Stimulated activated CD4-positive, alpha-beta T cell treated with anti-CD3 and anti-CD28 coated beads, Interleukin-2, amount 100 ng/mL, for 24 hours (primary cell): ENCODE measurements at places on chromosomes 3 and 15.
A peak's percentile ranks its signal among the peaks of the same experiment; 100 is the strongest.

GRCh38 chr3:148372206-148372875 is 325.4 kb upstream of the AGTR1 start:
- no peak for DNase-seq

GRCh38 chr3:50177346-50177745 is 14.1 kb upstream of the GNAT1 start:
- no peak for DNase-seq

DNA sequence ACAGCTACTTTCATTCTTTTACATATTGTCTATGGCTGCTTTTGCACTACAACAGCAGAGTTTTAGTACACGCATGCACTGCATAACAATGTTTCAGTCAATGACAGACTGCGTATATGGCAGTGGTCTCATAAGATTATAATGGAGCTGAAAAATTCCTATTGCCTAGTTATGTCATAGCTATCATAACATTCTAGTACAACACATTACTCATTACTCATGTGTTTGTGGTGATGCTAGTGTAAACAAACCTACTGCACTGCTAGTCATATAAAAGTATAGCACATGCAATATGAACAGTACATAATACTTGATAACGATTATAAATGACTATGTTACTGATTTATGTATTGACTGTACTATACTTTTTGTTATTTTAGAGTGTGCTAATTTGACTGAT is 47.9 kb downstream of the QTRT2 start:
- no peak for DNase-seq

DNA sequence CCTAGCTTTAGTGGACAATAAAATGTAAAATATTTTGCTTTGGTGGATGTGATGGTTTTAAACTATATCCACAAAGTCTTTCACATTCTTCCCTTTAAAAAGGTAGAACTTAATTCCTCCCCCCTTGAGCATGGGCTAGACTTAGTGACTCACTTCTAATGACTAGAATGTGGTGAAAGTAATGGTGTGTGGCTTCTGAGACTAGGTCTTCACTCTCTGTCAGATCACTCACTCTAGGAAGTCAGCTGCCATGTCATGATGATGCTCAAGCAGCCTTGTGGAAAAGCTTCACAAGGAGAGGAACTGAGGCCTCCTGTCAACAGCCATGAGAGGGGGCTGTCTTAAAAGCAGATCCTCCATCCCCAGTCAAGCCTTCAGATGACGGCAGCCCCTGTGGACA is 4.2 kb downstream of the LRRC2 start:
- no peak for DNase-seq

DNA sequence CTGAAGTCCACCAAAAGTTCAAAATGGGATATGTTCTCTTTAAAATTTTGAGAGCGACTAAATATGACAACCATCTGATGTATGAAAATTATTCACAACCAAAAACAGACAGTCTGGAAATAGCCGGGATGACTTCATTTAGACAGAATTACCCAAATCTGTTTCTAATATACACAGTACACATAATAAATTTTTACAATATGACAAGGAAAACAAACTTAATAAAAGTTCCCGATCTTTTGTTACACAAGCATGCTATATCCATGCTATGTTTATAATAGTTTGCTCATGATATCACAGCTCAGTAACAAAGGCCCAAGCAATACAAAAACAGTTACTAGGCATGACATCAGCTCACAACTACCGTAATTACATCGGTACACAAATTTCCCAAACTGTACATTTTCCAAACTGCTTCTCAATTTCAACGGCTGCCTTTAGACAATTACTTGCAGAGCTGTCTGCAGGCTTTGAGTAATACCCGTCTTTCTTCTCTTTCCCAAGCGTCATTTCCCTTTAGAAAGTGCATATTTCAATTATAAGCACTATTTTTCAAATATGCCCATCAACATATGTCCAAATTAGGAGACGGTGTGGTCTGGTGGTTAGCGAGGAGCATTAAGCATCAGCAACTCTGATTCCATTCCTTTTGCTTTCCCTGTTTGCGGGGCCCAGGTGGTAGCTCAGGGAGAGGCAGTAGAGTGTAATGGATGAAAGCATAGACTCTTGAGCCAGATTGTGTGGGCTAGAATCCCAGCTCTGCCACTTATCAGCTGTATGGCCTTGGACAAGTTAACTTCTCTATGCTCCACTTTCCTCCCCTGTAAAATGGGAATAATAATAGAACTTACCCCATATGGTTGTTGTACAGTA is 481.2 kb downstream of the FOXP1 start:
- DNase-seq = no peak

- DNase-seq = no peak
Observed at GRCh38 chr3:135981701-135982403, 16.3 kb downstream of the PPP2R3A start.

DNA sequence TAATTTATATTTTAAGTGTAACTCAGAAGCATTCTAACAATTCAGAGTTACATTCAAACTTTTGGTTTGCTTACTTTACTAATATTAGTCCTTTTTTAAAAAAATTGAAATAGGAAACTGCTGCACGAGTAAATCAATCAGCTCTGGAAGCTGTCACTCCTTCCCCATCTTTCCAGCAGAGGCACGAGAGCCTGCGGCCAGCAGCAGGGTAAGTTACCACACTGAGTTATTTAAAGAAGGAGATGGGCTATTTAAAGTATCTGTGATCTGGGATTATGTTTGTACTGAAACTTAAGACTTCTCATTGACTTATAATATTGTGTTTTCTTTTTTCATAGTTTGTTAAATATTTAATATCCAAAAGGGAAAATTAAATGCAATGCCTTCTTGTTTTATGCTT is 29.3 kb downstream of the APPL1 start:
- DNase-seq = no peak

DNA sequence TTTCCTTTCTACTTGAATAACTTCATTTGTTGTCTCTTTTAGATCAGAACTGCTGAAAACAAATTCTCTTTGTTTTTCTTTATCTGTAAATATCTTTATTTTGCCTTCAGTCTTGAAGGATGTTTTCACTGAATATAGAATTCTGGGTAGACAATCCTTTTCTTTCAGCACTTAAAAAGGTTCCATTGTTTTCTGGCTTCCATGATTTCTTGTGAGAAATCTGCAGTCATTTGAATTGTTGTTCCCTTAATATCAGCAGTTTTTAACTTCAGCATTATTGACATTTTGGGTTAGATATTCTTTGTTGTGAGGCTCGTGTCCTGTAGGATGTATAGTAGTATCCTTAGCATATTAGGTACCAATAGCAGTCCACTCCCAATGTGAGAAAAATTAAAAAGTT is 65.8 kb downstream of the SV2B start:
- no peak for DNase-seq

DNA sequence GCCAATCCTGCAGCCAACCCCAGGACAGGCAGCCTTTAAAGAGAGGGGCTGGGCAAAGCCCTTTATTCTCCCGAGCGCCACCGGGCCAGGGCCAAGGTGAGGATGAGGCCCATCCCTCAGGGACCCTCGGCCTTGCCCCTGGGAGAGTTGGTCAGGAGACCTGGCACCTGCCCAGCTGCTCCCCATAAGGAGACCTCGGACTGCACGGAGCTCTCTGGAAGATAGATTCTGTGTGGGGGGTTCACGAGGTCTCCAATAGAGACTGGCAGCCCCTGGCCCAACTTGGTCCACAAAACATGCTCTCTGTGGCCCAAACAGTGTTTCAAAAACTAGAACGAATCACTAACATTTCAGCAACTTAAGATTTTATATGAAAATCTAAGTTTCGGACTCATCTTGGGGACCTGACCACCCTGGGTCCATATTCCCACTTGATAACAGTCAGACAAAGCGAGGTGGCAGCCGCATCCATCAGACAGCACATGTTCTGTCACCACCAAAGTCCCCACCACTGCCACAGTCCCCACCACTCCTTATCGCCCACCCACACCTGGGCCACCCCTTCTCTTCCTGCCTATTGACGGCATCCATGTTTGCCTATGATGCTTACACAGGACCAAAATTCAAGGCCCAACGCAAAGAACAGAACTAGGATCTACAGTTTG is 114.4 kb upstream of the RPL32 start:
- no peak for DNase-seq

DNA sequence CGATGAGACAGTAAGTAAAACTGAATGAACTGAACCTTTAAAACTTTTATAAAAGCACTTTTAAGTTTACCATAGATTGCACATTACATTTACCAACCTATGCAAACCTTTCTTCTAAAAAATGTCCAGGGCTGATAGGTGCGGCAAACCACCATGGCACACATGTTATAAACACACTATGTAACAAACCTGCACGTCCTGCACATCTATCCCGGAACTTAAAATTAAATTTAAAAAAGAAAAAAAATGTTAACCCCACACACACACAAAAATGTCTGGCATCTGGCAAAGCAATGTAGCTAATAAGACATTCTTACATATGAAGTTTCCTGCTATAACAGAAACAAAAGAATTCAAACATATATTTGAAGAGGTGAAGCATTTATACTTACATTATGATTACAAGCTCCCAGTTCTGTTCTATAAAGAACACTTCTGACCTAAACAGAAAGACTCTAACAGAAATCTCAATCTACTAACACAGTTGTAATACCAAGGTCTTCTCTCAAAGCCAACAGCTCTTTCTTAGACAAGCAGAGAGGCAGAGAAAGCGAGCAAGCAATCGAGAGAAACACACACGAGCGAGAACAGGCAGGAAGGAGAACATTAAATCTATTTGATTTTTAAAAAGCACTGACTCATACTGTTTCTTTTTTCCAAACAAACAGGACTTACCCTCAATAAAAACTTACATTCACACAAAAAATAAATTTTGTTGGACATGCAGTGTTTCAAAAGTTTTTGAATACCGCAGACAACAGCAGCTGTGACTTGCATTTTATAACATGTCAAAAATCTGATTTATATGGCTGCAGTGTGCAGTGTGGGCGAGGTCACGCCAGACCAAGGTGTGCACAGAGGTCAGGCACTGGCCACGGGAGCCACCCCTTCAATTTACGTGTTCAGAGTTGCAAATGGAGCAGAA is at the start of gene NRG4:
TSS of gene NRG4 (minus strand) at position 798 of the 925 bp plus-strand sequence. CDS start 1,194 bp downstream, outside the sequence.
- DNase-seq = no peak

DNA sequence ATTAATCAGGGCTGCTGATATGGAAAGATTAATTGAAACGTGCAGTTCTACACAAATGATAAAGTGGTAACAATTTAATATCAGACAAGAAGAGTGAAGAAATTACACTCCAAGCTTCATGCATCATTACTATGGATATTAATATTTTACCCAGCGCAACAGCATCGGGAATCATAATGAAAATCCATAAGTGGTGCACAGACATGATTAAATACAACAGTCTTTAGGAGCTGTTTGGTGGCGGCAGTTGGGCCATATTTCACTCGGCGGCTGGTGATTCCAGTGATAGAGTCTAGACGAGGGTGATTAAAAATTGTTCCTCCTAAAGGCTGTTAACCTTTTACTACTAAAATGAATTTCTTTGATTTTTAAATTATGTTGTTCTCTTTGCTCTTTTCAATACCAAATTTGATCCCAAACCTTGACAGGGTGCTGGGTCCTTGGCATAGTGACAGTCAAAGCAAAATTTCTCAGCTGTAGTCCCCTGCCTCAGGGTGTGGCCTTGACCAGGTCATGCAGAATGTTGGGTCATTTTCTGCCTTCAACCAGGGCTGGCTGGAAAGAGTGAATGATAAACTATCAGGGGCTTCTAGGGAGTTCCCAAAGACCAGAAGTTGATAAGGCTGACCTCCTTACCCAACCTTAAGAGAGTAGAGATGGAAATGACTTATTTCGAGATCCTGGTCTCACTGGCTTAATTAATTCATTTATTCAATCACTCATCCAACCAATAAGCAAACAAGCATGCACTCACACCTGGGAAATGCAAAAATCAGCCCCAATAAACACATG is 392.0 kb downstream of the IL20RB start:
- no peak for DNase-seq

- DNase-seq = no peak
Observed at GRCh38 chr3:187750006-187750512, 4.8 kb upstream of the BCL6 start.

DNA sequence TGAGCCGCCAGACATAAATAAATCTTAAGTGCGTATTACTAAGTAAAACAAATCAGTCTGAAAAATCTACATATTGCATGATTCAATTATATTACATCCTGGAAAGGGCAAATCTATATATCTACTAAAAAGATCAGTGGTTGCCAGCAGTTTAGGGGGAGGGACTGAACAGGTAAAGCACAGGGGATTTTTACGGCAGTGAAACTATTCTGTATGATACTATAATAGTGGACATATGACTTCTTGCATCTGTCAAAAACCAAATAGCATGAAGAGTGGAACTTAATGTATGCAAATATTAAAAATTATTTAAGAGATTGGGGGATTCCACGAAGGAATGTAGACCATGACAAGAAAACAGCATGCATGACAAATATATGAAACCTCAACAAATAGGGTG is 111.6 kb downstream of the MYO9A start:
- no peak for DNase-seq

- peak; percentile 55 for DNase-seq
Observed at GRCh38 chr15:73265536-73266153, 103.1 kb downstream of the HCN4 start.

DNA sequence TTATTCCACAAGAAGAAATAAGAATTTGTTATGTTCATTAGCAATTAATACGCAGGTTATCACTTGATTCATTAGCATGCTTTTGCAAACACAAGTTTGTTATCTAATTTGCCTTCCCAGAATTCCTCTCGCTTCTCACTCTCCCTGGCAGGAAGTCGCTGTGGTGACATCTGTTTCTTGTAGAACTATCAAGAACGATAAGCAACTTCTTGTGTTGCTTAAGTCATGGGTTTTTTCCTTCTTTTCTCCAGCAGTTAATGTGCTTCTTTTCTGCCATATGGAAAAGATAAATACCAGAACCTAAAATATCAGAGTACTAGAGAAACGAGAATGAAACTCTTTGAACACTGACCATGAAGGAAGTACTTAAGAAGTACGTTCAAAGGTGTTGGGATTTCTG is 99.8 kb upstream of the CHMP2B start:
- DNase-seq = no peak

DNA sequence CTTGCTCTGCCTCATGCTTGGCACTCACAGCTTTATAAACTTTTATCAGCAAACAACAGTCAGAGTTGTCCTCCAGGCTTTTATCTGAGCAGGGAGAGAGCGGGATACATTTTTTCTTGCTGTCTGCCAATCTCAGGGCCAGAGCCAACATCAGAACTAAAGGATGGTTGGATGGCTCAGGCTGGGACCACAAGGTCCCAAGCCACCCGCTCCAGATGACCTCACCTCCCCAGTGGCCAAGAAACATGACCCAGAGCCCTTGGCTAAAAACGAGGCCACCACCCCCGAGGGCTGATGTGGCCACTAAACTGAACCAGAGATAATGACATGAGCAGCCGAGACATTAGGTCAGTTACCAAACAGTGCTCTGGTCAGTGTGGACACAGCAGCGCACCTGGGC is 18.8 kb upstream of the SPATA12 start:
- no peak for DNase-seq

DNA sequence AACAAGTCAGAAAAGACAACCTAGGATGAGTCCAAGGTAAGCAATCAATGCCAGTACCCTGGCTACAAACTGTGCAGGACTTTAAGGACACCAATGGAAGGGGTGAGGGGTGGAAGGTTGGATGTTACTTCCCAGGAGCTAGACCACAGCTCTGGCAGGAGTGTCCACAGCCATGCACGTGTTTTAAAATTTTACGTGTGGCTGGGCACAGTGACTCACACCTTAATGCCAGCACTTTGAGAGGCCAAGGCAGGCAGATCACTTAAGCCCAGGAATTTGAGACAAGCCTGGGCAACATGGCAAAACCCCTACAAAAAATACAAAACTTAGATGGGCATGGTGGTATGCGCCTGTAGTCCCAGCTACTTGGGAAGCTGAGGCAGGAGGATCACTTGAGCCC is 14.7 kb upstream of the HDC start:
- DNase-seq = no peak

- no peak for DNase-seq
Observed at GRCh38 chr15:81311752-81312464, 12.0 kb downstream of the STARD5 start.
